ENCODE measurements at places on chromosomes 6 and 20.

DNA sequence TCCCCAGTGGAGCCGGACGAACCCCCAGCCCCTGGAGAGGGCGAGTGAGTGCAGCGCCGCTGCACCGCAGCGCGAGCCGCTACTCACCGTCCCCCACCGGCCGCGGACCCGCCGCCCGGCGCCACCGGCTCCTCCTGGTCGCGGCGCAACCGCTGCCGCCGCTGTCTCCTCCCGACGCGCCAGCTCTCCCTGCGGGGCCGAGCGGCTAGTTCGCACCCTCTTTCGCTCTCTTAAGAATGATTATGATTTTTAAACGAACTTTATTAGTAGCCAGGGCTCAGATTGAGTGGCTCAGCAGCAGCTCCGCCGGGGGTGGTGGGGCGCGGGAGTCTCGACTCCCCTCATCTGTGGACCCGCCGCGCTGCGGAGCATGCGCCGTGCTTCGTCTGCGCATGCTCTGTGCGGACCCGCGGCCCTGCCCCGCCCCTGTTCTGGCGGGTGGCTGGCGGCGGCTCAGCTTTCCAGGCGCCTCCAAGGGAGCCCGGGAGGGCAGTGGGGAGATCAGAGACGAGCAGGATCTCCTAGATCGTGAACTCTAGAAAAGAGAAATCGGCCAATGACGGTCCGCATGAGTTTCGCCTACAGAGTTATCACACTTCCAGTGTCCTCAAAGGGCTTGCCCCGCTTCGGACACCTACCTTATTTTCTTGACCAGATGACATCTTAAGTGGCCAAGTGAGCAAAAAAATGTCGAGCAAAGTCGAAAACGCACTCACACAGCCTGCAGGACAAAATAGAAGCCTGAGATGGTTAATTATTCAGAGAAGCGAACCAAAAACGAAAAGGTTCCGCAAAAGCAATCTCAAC is at the start of gene RAB23:
Gene RAB23 (minus strand): TSS at position 372 of the 807 bp plus-strand sequence. CDS start 11,927 bp downstream, outside the sequence.
- DNase-seq = peak; percentile 78
- peak within 1 kb of the TSS; percentile 83 for H3K27ac ChIP-seq
- H3K4me3 ChIP-seq = peak within 1 kb of the TSS; percentile 77
- no peaks in the 10 kb centered on the region for H3K4me1 ChIP-seq

- no peak overlapping the region for H3K27ac ChIP-seq
- DNase-seq = no peak
- H3K27me3 ChIP-seq = no peaks in the 10 kb centered on the region
- no peak overlapping the region for H3K4me3 ChIP-seq
- H3K4me1 ChIP-seq = no peaks in the 10 kb centered on the region
Measured at GRCh38 chr6:22444330-22444729, 125.0 kb upstream of the HDGFL1 start.

GRCh38 chr20:18103497-18103896 is 34.2 kb upstream of the KAT14 start:
- no peaks in the 10 kb centered on the region for H3K36me3 ChIP-seq
- H3K4me3 ChIP-seq = no peak overlapping the region
- no peaks in the 10 kb centered on the region for H3K4me1 ChIP-seq
- DNase-seq = no peak

DNA sequence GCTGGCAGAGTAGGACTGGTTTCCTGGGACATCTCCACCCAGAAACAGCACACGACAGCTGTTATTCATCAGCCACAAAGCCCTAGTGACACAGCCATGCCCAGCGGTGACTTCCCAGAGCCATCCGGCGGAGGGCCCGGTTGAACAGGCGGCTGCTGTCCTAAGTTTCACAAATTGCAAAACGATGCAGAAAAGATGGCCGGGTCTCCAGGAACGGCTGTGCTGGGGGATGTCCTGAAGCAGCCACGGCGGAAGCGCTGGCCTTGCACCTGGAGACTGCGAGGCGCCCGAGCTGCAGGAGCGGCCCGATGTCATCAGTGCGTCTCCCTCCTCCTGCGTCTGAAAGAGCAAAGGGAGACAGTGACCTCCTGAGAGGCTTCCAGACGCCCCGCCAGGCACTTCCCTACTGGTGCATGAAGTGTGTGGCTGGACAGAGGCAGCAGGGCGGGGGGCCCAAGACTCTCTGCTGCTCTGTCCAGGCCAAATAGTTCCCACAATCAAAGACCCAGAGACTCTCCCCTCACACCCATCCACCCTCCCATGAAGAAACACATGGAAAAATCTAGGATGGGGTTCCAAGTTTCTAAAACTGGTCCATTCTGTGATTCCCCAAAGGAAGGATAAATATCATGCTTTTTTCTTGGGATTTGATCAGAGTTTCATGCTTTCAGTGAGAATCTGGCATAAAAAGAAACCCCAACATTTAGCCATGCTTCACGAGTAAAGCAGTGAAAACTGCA is 44.0 kb downstream of the SSR1 start:
- no peaks in the 10 kb centered on the region for H3K36me3 ChIP-seq
- no peak overlapping the region for H3K27ac ChIP-seq
- no peaks in the 10 kb centered on the region for H3K27me3 ChIP-seq
- DNase-seq = no peak
- H3K4me3 ChIP-seq = no peak overlapping the region
- H3K4me1 ChIP-seq = no peaks in the 10 kb centered on the region

GRCh38 chr6:21953831-21954801 is 342.7 kb downstream of the PRL start:
- no peak overlapping the region for H3K4me3 ChIP-seq
- peak overlapping the region; percentile 62 for H3K27ac ChIP-seq
- no peak for DNase-seq
- H3K4me1 ChIP-seq = peaks cover 11% of the 10 kb centered on the region
- no peaks in the 10 kb centered on the region for H3K36me3 ChIP-seq

DNA sequence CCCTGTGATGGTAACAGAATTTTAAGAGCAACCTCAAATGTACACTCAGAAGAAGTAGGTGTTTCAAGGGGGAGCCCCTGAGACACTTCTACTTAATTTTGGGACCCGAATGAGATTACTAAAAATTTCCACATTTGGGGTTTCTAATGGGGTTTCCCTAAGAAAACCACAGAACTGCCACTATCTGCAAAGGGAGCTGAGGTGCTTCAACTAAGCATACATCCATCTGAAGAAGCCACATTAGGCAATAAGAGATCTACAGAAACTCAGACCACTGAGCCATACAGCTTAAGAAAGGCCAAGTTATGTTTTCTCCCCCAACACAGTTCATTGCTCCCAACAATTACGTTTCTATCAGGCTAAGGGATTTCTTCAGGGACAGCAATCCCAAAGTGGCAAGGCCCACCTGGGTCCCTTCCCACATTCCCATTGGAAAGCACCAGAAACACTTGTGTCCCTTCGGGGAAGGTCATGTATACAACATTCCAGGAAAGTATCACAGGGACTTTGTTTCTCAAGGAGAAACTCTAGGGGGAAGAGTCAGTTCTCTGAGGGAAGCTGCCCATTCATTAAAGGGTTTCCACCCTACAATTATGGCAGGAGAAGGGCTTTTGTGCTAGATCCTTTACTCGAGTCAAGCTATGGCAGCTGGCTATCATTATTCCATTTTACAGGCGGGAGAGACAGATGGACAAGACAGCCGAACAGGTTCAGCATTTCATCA is 5.0 kb downstream of the BCL2L1 start:
- peaks cover 8% of the 10 kb centered on the region for H3K4me1 ChIP-seq
- H3K27me3 ChIP-seq = no peaks in the 10 kb centered on the region
- peak overlapping the region; percentile 100 for H3K27ac ChIP-seq
- H3K4me3 ChIP-seq = peak overlapping the region; percentile 73
- H3K36me3 ChIP-seq = no peaks in the 10 kb centered on the region

DNA sequence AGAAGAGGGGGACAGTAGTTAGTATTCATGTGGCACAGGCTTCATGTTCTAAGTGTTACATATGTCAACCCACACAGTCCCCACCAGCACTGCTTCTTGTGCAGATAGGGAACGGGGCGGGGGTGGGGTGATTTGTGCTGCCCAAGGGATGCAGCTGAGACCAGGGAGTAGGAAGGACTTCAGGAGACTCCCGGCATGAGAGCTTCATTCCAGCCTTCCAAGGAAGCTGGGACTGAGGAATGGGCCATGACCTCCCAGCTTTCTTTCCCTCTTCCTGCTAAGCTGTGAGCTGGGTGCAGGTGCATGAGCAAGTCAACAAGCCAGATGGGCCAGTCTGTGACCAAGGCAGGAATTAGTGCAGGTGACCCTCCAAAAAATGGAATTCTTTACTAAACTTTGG is 9.2 kb downstream of the BEND3 start:
- no peak for DNase-seq
- H3K4me3 ChIP-seq = no peak overlapping the region
- H3K27me3 ChIP-seq = no peaks in the 10 kb centered on the region
- H3K4me1 ChIP-seq = no peaks in the 10 kb centered on the region
- no peak overlapping the region for H3K27ac ChIP-seq
- H3K36me3 ChIP-seq = no peaks in the 10 kb centered on the region

Measured in breast epithelium (tissue), 4 donors.